ENCODE measurements at places on chromosomes 3 and 15.

- no peak for DNase-seq
These were observed 107.0 kb downstream of the RPLP1 start for GRCh38 chr15:69559440-69560190.

DNA sequence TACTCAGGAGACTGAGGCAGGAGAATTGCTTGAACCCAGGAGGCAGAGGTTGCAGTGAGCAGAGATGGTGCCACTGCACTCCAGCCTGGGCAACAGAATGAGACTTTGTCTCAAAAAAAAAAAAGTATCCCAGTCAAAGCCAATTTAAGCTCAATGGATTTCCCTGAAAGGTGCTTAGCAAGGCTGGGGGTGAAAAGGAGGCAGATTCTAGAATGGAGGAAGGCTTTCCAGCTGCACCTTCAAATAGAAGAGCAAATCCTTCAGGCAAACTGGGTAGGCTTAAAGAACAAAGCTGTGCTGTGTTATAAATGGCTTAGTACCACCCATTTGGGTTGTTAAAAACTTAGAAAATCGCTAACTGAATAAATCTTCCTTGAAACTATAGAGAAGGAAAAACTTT lies 3.0 kb upstream of the IFT57 start:
- DNase-seq: no peak

- DNase-seq: no peak
These were observed 37.5 kb downstream of the ZNF710 start for GRCh38 chr15:90038632-90039095.

DNA sequence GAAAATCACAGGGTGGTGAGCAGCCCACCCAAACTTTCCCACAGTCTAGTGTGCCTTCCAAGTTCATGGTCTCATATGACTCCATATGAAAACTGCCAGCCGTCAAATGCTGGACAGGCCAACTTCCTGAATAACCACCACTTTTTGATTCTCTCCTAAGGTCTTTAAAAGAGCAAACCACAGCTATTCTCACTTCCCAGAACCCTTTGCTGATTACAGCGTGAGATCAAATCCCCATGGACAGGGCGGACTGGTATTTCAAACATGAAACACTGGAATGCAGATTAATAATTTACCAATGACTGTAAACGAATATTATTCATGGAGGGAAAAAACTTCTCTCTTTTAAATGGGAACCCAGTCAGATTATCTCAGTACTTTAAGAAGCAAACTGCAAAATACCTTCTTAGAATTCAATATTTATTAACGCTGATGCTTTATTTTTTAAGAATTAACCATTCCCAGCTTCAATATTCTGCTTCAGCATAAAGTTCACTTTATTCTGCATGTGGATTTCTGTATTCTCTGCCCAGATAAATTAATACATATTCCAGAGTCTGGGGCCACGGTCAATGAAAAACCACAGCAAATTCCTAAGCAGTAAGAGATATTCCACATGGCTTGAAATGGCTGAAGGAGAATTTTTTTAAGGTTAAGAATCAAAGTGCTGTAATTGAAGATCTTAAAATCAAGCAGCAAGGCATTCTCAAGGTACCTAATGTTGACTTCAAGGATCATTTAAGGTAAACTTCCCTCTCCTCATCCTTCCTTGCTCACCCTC lies 42.9 kb downstream of the MYO1E start:
- DNase-seq: no peak

GRCh38 chr3:8205881-8206280 lies 295.7 kb upstream of the LMCD1 start:
- no peak for DNase-seq

DNA sequence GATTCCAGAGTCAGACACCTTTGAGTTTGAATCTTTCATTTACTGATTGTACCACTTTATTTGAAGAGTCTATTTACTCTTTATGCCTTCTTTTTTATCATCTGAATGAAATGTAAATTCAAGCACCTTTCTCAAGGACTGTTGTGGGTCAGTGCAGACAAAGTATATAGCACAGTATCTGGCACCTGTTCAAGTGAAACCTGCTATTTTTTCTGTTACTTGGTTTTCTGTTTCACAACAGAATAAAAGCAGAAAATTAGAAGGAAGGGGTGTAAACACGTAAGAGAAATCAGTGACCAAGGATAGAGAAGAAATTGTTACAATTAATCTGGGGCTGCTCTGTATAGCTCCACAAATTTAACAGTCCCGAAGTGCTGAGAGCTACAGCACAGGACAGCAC lies 357.4 kb downstream of the RSL24D1 start:
- no peak for DNase-seq

DNA sequence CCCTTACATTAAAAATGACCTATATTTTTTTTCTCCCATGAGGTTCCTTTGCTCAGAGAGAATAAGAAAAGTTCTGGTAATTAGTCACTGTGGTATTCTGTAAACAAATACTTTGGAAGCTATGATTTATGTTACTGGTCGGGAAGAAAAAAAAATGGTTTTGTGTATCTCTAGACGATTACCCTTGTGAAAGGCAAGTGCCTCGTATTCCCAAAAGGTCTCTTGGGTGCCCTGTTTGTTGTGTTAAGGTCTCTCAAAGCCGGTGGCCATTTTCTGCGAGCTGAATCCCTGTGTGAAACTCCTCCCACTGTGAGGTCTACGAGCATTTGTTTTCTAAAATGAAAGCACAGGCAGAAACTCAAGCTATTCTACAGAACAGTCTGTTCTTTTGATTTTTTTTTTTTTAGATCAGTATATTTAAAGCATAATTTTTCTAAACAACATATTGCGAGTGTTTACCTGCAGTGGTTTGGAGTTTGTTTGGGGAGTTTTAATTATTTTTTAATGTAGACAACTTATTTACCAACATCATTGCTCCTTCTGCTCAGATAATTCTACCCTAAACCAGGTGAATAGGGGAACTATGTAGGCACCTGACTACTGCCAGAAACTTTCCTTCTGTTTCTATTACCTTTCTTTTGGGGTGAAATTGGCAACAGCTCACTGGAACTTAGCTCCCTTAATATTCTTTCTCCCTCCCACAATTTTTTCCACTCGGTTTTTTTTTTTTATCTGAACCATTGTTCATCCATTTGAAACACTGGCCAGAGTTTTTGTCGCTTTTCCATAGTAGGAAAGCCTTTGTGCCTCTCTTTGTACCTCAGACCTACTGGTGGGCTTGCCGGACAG lies 44.0 kb downstream of the ZBTB38 start:
- no peak for DNase-seq

DNA sequence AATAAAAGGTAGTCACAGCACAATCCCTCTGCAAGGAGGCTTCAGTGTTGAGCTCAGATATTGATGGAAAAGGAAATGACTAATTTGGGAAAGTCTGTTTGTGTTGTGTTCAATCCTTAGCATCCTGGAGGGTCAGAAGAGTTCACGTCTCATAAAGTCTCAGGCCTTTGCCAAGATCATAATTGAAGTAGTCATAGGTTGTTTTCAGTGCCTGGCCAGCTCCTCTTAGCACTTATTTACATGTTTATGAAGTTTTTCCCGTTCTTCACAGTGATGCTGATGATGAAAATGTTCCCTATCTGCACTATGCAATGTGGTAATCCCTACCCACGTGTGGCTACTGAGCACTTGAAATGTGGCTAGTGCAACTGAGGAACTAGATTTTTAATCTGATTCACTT lies 61.6 kb upstream of the TGFBR2 start:
- no peak for DNase-seq

GRCh38 chr3:150079029-150079739 lies 108.5 kb upstream of the PFN2 start:
- no peak for DNase-seq

DNA sequence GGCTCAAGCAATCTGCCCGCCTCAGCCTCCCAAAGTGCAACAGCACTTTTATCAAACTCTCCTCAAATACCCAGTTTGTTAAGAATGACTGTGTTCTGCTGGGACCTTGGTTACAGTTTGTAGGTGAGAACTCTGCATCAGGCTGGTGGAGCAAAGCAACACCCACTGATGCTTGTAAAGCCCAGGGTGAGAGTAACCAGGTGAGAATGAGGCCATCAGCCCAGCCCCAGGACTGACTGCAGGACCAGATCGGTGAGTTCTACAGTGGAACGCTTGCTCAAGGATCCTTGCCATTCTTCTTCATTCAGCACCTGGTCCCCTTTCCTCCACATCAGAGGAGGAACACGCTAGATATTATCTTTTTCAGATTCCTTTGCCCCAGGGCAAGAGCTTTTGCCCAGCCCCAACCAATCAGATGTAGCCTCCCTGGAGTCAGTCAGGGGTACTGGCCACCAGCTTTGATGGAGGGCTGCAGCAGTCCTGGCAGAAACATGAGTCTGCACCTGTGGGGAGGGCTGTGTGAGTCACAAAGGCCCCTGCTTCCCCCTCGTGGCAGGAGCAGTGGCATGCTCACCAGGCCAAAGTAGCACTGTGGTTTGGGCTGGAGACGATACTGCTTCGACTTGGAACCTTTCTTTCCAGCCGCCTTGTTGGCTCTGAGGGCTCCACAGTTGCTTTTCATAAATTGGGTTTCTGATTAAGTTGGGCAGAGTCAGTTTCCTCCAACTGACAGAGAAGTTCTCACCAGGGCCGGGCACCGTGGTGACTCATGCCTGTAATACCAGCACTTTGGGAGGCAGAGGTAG lies 3.5 kb upstream of the SHISA5 start:
- DNase-seq: peak; percentile 52

GRCh38 chr3:181637456-181637855 lies 74.3 kb upstream of the SOX2 start:
- no peak for DNase-seq

GRCh38 chr15:69548395-69549180 lies 96.0 kb downstream of the RPLP1 start:
- no peak for DNase-seq

DNA sequence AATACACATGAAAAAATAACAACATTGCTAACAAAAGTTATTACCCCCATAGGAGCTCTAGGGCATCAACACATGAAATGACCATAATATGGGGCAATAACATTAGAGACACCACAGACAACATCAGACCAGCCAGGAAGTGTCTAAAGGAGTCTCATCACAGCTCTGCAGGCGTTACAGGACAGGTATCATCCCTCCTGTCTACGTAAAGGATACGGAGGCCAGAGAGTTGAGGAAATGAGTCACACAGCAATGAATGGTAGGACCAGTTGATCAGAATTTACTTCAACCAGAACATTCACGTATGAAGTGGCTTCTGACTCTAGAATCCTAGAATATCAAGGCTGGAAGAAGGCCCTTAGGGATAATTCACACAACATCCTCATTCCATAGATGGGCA lies 1.8 kb downstream of the NME9 start:
- DNase-seq: no peak

GRCh38 chr3:111324151-111324550 lies 217.8 kb upstream of the CD96 start:
- no peak for DNase-seq

GRCh38 chr3:196708467-196708866 lies 3.6 kb downstream of the CEP19 start:
- no peak for DNase-seq

DNA sequence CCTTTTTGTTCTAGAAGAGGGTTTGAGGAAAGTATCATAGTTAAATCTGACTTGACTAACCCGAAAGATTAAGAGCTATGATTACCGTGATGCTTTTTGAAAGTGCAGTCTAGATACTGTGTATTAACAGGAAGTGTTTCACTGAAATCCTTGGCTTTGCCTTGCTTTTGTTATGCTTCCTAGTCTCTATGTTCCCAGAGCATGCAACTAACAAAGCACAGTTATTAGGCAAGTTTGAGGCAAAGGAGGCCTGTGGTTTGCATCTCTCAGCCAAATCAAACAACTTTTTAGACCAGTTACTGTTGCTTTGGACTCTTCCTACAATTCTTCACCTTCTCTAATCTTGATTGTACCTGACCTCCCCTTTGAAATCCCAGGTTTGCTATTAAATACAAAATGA lies 3.9 kb downstream of the LXN start:
- DNase-seq: no peak

- DNase-seq: no peak
These were observed 16.1 kb upstream of the TM4SF1 start for GRCh38 chr3:149393345-149394160.

DNA sequence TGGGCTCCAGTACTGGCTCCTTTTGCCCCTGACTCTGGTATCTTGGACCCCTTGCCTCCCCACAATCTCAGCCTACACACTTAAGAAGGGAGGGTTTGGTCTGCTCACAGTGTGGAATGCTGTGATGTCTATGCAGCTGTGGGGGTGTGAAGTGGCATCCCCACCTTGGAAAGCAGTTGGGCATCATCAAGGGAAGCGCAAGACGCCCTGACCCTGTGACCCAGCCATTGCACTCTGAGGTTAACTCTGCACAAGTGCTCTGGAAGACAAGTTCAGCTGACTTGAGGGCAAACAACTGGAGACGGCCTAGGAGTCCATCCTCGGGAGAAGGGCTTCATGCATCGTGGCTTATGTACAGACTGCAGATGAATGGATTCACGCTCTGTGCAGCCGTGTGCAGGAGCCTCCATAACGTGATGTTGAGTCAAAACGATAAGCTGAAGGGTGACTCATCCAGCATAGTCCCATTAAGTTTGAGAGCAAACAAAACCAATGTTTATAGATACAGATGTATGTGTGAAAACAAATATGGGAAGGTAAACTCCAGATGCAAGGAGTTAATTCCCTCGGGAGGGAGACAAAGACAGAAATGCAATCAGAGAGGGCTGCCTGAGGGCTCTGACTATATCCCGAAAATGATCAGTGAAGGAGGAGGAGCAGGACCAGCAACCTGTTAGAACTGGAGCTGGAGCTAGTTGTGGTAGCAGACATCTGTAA lies 86.8 kb downstream of the LSM3 start:
- DNase-seq: no peak

- no peak for DNase-seq
These were observed 133.9 kb upstream of the LRRFIP2 start for GRCh38 chr3:37308247-37308646.

- DNase-seq: no peak
These were observed 51.3 kb downstream of the CCK start for GRCh38 chr3:42214565-42215283.

- no peak for DNase-seq
These were observed 51.0 kb downstream of the MME start for GRCh38 chr3:155131104-155131503.

DNA sequence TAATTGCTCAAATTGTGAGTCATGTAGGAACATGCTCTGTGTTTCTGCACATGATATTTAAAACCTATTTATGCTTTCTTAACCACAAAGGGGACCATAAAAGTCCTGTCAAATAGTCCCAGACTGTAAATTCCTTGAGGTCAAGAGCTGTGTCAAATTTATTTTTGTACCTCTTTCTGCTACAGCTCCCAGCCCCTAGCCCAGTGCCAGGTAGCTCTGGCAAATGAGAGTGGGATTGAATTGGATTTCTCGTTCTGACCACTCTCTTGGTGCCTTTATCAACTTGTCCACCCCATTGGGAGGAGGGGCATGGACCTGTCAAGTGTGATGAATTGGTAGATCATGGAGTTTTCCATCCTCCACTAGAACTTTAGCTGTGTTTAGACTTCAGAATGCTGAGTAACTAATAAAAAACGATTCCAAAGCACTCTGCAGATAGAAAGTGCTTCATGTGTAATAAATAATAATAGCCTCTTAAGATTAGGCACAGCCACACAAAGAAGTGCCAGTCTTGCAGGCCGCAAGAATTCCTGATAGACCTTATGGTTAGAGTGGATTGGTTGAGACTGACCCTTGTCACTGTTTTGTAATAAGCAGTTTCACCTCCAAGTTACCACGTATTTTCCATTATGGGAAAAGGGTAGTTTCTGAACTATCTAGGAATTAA lies 120.4 kb downstream of the LPP start:
- DNase-seq: no peak

GRCh38 chr3:167843886-167844285 lies 108.4 kb downstream of the SERPINI1 start:
- no peak for DNase-seq

Measured in activated naive CD4-positive, alpha-beta T cell (primary cell).